Panc1 (cell line): ENCODE measurements at places on chromosomes 1 and 21.

DNA sequence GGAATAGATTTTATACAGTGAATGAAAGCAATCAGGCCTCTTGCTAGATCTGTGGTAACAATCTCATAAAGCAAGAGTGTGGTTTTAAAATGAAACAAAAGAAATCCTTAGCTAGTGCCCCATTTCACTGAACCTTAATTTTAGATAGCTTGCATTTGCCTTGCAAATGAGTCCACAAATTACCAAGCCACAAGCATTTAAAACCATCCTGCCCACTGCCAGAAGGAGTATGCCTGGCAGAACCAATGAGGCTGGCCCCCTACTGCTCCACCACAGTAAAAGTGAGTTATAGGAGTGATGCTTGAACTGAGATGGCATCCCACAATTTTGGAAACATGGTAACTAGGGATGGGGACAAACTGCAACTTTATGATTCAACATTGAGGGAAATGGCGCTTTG is 206.4 kb upstream of the LMO4 start:
- no peaks in the 10 kb centered on the region for H3K4me1 ChIP-seq
- no peak overlapping the region for H3K4me3 ChIP-seq
- H3K27me3 ChIP-seq: no peaks in the 10 kb centered on the region; the same call in 1 of the 2 replicates
- DNase-seq: no peak
- H3K27ac ChIP-seq: no peak overlapping the region

GRCh38 chr1:156705321-156705917 is at the start of gene CRABP2:
Gene CRABP2, minus strand, starts transcription at chr1:156705583. Its CDS starts 137 bp downstream, at chr1:156705446.
- H3K27me3 ChIP-seq: no peaks in the 10 kb centered on the region
- peak within 1 kb of the TSS; percentile 82 for H3K4me3 ChIP-seq
- peaks cover 70% of the 10 kb centered on the region for H3K4me1 ChIP-seq
- H3K36me3 ChIP-seq: no peaks in the 10 kb centered on the region; the same call in 1 of the 2 replicates

- H3K36me3 ChIP-seq: no peaks in the 10 kb centered on the region
- no peaks in the 10 kb centered on the region for H3K27me3 ChIP-seq
- H3K4me3 ChIP-seq: no peak overlapping the region
- DNase-seq: no peak
- H3K4me1 ChIP-seq: no peaks in the 10 kb centered on the region
Observed at GRCh38 chr21:36684957-36685714, 13.8 kb upstream of the SIM2 start.

- no peak for DNase-seq
- peak overlapping the region; percentile 61 for H3K4me3 ChIP-seq
- H3K27me3 ChIP-seq: peaks cover 32% of the 10 kb centered on the region
- peaks cover 9% of the 10 kb centered on the region for H3K4me1 ChIP-seq
- no peaks in the 10 kb centered on the region for H3K36me3 ChIP-seq
Observed at GRCh38 chr1:25615563-25616094, 962 bp upstream of the MAN1C1 start.

- H3K4me3 ChIP-seq: peak overlapping the region; percentile 42
- H3K36me3 ChIP-seq: no peaks in the 10 kb centered on the region; the same call in none of the 2 replicates
- no peaks in the 10 kb centered on the region for H3K27me3 ChIP-seq
- peaks cover 61% of the 10 kb centered on the region for H3K4me1 ChIP-seq
- DNase-seq: no peak
- H3K27ac ChIP-seq: peak overlapping the region; percentile 73
Observed at GRCh38 chr1:87333692-87334347, 5.1 kb downstream of the LMO4 start.

DNA sequence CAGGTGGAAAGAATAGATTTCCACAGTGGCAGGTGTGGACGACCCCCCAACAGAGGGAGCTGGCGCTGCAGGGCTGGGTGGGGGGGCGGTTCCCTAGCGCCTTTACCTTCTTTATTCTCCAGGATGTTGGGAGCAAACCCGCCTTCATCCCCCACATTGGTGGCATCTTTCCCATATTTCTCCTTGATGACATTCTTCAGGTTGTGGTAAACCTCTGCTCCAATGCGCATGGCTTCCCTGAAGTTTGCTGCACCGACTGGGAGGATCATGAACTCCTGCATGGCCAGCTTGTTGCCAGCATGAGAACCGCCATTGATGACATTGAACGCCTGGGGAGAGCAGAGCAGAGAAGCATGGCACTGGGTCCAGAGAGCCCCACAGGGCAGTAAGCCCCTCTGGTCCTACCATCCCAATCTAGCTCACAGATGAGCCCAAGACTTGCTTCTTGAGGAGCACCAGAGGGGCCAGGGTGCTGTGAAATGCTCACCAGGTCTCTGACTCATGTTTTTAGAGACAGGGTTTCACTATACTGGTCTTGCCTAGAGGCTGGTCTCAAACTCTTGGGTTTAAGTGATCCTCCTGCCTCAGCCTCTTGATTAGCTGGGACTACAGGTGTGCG is 12.2 kb downstream of the ENO1 start:
- no peaks in the 10 kb centered on the region for H3K27me3 ChIP-seq
- H3K36me3 ChIP-seq: peaks cover 58% of the 10 kb centered on the region
- no peak overlapping the region for H3K27ac ChIP-seq
- DNase-seq: no peak
- H3K4me1 ChIP-seq: peaks cover 72% of the 10 kb centered on the region

- H3K36me3 ChIP-seq: no peaks in the 10 kb centered on the region
- no peak for DNase-seq
- H3K27me3 ChIP-seq: no peaks in the 10 kb centered on the region
- no peak overlapping the region for H3K4me3 ChIP-seq
- H3K4me1 ChIP-seq: no peaks in the 10 kb centered on the region
- no peak overlapping the region for H3K27ac ChIP-seq
Observed at GRCh38 chr1:46816930-46817329, 18.1 kb downstream of the CYP4B1 start.

DNA sequence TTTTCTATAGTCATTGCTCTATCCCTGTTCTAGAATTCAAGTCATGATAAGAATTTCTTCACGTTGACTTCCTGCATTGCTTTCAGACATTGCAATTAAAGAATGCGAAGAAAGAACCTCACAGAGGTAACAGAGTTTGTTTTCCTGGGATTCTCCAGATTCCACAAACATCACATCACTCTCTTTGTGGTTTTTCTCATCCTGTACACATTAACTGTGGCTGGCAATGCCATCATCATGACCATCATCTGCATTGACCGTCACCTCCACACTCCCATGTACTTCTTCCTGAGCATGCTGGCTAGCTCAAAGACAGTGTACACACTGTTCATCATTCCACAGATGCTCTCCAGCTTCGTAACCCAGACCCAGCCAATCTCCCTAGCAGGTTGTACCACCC is 10.6 kb downstream of the APCS start:
- H3K36me3 ChIP-seq: no peaks in the 10 kb centered on the region
- H3K27ac ChIP-seq: no peak overlapping the region
- DNase-seq: no peak
